ENCODE measurements at places on chromosomes 6 and 20.

- no peak for DNase-seq
Observed at GRCh38 chr6:46653439-46654195, 842 bp downstream of the SLC25A27 start.

DNA sequence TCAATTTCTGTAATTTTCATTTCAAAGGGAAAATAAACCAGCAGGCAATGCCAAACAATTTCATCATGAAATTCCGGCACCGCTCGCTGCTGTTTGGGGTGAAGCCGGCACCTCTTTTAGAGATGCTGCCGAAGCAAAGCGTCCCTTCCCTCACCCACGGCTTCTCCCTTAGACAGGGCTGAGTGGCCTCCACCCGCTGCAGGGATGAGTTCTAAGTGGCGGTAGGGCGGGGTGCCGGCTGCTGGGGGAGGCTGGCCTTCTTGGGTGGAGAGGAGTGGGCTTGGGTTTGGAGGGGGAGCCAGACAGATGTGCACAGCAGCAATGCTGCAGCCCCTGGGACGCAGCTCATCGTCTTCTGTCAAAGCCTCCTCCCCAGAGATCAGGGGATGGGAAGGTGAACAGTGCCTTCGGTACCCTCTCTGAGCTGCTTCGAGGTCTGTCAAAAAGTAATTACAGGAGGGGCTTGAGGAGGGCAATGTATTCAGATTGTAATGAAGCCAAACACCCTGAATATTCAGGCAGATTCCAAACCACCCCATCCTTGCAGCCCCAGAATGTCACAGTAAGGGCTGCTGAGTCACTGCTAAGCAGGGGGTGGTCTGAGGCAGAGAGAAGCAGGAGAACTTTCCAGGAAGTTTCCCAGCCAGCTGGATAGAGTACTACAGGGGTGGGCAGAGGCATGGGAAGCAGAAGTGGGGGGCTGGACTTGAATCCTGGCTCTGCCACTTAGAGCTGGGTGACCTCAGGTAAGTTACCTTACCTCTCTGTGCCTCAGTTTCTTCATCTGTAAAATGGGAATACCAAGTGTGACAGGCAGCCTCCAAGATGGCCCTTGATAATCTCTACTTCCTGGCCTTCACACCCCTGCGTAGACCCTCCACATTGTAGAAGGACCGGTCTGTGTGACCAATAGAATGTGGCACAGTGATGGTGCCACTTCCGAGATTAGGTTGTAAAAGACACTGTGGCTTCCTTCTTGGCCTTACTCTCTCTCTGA is 96.6 kb downstream of the SULF2 start:
- no peak for DNase-seq

DNA sequence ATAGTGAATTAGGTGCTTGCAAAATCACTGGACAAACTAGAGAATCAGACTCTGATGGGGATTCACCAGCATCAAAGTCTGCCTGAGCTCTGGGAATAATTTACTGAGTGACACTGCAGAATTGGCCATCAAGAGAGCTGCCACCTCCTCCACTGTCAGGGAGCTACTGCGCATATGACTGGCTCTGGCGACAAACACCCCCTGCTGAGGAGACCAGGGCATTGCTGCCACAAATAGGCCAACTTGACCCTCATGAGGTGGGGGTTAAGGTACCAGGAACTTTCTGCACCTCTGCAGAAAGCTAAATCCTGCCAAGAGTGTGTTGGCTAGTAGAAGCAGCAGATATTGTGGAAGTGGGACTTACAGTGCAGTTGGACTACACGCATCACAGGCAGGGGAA is 88.0 kb downstream of the CDS2 start:
- DNase-seq = no peak

DNA sequence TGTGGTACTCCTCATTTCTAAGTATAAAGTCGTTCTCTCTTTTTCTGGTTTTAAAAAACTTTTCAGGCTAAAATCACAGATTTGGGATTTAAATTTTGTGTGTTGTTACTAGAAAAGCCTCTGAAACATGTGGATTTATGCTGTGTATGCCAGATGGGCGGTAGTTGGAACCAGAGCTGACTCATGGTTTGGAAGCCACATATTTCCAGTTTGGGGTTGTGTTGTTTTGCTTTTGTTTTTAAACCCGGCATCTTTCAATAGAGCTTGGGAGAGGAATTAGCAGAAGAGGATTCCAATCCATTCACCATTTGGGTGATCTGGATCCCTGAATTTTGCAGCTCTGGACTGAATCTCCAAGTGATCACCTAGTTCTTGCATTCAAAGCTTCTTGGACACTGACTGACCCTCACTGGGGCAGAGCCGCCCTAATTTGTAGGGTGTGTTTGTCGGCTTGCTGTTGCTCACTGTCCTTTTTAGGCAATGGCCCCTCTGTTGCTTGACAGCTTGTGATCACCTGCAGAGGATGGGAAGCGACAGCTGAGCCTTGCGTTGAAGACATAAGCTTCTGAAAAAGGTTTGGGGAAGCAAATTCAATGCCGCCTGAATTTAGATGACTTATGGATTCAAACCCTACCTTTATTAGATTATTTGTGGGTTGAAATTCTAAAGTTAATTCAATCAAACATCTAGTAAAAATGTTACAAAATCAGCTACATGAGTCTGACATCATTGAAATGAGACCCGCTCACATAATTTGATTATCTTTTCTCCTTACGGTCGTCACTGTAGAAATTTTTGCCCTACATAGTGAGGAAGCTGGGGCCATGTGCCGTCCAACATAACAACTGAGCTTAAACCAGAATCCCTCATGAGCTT is 79.9 kb upstream of the CD83 start:
- no peak for DNase-seq

DNA sequence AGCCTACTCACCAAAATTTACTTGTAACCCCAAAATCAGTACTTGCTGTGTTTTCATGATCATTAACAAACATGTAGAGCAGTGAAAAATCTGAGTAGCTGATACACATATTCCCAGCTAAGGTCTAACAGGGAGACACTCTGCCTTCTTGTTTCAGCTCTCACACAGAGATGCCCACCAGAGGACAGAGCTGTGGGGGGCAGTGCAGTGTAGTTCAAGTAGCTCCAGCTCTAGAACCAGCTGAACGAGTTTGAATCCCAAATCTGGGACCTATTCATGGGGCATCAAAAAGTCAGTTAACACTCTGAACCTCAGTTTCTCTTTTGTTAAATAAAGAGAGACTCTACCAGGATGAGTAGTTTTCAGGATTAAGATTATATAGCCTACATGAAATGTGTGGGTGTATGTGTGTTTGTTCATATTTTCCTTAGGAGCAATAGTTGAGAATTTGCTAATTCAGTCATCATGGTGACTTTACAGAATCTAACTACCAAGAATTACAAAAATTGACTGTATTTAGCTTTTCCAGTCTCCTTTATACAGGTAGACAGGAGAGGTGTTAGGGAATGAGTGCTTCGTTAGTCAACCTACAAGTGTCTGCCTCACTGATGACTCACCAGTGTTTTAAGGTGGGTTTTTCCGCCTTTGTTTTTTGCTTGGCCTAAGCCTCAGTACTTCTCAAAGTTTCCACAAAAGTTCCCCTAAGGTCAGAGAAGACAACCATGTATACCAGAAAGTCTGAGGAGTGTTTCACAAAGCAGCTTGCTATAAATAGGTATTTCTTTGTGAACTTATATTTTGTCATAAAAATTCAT is 164.0 kb upstream of the RUNX2 start:
- DNase-seq = peak; percentile 31

DNA sequence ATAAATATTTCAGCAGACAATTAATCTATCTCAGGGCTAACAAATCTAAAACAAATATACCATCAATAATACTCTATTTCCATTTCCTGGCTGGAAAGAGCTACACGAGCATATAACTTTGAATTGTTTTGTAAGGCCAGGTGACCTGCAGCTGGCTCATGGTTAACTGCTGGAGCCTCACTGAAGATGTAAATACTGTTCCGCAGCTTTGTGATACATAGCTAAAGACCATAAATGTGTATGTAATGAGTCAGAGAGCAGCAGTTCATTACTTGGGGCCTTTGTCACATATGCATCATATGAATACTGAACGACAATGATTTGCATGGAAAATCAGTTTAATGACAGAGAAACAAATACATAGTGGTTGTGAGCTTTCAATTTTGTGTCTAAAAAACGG is 109.4 kb upstream of the CCN2 start:
- no peak for DNase-seq

- DNase-seq = no peak
Observed at GRCh38 chr6:9523462-9523861, 891.4 kb downstream of the TFAP2A start.

- DNase-seq = peak; percentile 47
Observed at GRCh38 chr6:26576929-26577719, 19.6 kb upstream of the ABT1 start.

GRCh38 chr20:19588732-19589131 is 169.3 kb upstream of the RIN2 start:
- DNase-seq = no peak

- DNase-seq = no peak
Observed at GRCh38 chr6:167211881-167212712, 54.3 kb upstream of the GPR31 start.
